ENCODE measurements at places on chromosomes 6 and 20.

DNA sequence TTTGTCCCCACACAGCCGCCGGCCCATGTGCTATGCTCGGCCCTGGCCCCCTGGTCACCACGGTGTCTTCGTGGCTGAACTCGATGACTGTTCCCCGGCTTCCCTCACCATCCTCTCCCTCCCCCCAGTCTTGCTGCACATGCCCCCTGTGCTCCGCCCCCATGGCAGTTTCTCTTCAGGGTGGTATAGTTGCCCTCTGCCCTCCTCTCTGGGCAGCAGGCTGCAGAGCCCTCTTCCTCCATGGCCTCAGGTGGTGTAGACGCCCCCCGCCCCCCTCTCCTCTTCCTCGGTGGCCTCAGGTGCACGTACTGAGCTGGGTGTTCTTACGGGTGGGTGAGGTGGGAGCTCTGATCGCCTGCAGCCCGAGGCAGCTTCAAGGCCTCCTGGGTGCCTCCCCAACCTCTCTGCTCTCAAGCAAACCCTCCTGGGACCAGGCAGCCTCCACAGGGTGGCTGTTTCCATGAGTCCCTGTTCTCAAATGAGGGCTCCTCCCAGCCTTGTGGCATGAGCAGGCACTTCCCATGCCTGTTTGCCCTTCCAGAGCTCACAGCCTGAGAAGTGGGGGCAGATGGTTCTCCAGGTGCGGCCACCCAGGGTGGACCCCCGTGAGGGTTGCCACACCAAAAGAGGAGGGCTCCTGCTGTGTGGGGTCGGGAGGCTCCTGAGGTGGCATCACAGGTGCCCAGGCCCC, 24.8 kb downstream of the COL20A1 start:
- H3K27ac ChIP-seq, result no peak overlapping the region
- H3K4me1 ChIP-seq, result no peaks in the 10 kb centered on the region
- H3K4me3 ChIP-seq, result no peak overlapping the region
- no peaks in the 10 kb centered on the region for H3K36me3 ChIP-seq

DNA sequence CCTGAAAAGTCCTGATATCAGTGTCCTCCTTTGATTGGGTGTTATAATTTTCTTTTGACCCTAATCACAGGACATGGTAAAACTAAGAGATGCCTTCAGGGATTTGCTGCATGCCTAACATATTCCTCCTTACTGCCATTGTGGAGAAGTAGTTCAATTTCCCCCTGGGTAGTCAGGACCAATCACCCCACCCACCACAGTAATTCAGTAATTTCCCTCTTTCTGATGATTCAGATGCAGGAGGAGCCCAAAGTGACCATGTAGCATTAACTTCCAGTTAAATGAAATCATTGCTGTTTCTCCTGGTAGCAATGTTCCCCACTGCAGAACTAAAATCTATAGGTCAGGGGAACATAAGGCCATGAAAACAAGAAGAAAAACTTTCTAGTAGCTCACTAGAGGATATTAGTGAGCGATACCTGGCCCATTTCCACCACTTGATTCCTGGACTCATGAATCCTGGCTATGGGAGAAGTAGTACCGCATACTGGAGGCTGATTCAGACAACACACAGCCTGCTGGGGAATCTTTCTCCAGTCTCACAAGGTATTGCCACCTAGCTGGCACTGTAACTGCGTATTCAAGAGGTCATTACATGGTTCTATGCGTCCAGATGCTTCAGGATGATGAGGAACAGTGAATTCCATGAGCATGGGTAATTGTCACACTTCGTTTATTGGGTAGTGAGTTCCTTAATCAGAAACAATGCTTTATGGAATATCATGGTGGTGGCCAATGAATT, 561.2 kb downstream of the HAO1 start:
- H3K4me1 ChIP-seq, result no peaks in the 10 kb centered on the region
- no peaks in the 10 kb centered on the region for H3K36me3 ChIP-seq
- H3K27ac ChIP-seq, result no peak overlapping the region
- no peaks in the 10 kb centered on the region for H3K27me3 ChIP-seq
- no peak for DNase-seq

DNA sequence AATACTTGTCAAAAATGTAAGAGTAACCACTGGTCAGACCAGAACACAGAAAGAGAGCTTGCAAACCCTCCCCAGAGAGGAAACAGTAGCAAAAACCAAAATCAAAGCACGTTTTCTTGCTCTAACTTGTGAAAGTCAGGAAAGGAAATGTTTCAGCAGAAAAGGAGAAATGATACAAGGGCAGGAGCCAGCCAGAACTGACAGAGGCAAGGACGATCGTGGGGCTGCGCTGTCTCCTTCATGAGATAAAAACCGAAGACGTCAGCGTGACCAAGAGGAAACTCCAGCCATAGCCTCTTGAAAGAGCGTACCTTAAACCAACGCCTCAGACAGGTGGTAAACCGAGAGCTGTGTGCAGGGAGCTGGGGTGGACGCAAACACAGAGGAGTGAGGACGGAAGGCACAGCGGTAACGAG, 27.5 kb downstream of the LAMA5 start:
- no peak overlapping the region for H3K4me3 ChIP-seq
- DNase-seq, result no peak
- no peak overlapping the region for H3K27ac ChIP-seq
- H3K4me1 ChIP-seq, result peaks cover 7% of the 10 kb centered on the region
- H3K27me3 ChIP-seq, result no peaks in the 10 kb centered on the region

- H3K27ac ChIP-seq, result no peak overlapping the region
- H3K4me3 ChIP-seq, result no peak overlapping the region
- peaks cover 4% of the 10 kb centered on the region for H3K4me1 ChIP-seq
- H3K27me3 ChIP-seq, result peaks cover 60% of the 10 kb centered on the region
Observed at GRCh38 chr6:33118525-33119123, 42.8 kb downstream of the HLA-DPB1 start.

- peak; percentile 55 for DNase-seq
- no peaks in the 10 kb centered on the region for H3K36me3 ChIP-seq
- peaks cover 4% of the 10 kb centered on the region for H3K4me1 ChIP-seq
- H3K27me3 ChIP-seq, result no peaks in the 10 kb centered on the region
Observed at GRCh38 chr6:26311012-26311384, 54.0 kb upstream of the BTN3A2 start.

- peaks cover 7% of the 10 kb centered on the region for H3K36me3 ChIP-seq
- H3K27ac ChIP-seq, result no peak overlapping the region
- no peak for DNase-seq
- H3K4me1 ChIP-seq, result peaks cover 3% of the 10 kb centered on the region
Observed at GRCh38 chr20:15928946-15929345, 644.3 kb downstream of the KIF16B start.

DNA sequence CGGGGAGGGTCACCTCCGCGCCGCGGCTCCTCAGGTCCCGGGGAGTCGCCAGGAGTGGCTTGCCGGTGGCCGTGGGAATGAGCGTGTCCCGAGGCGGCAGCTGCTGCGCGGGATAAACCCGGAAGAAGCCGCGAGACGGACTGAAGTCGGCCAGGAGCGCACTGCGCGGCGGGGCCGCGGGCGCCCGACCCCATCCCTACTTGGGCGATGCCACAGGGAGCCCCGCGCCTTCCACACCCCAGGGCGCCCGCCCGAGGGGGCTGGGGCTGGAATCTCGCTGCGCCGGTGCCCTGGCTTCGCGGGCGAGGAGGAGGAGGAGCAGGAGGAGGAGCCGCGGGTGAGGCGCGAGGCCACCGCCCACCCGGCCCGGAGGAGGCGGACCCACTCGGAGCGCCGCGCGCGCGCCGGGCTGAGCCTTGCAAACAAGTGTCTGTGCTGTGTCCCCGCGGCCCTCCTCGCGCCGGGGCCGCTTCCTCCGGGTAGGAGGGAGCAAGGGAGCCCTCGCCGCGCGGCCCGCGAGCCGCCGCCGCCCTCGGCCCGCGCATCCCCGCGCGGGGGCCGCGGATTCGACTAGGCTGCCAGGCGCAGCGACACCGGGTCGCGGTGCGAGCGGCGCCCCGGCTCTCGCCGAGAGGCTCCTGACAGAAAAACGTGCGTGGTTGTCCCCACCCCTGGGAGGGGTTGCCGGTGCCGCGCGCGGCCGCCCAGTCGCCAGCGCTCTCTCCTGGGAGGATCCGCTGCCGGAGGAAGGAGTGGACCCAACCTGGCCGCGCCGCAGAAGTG, at the start of gene ZDHHC14:
ZDHHC14 (plus strand) TSS at position 412 of the 783 bp plus-strand sequence.
- peak; percentile 85 for DNase-seq
- no peaks in the 10 kb centered on the region for H3K36me3 ChIP-seq
- no peaks in the 10 kb centered on the region for H3K27me3 ChIP-seq
- peaks cover 8% of the 10 kb centered on the region for H3K4me1 ChIP-seq

DNA sequence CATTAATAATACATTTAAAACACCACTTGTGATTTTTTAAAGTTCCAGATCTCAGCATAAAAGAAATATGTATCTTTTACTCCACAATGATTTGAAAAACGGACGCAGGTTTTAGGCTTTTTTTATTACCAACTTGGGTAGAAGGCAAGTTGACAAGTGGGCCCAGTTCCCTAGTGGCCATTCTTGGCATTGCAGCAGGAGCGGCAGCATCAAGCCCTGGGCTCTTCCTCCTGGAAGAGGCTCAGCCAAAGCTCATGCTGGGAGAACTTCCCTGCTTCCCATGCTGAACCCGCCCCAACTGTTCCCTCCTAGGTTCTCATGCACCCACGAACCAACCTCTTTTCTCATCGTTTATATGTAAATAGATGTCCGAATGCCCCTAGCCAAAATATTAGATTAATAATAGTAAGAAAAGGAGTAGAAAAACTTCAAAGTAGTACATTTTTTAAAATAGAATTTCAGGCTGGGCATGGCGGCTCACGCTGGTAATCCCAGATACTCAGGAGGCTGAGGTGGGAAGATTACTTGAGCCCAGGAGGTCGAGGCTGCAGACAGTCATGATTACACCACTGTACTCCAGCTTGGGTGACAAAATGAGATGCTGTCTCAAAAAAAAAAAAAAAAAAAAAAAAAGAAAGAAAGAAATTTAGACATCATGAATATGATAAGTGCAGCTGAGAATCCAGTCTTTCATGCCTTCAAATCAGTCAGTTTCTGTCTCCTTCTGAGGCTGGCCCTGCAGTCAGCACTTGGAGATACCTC, 18.2 kb upstream of the MYB start:
- no peak overlapping the region for H3K27ac ChIP-seq
- peak; percentile 24 for DNase-seq
- H3K4me1 ChIP-seq, result peaks cover 1% of the 10 kb centered on the region
- no peaks in the 10 kb centered on the region for H3K36me3 ChIP-seq

GRCh38 chr20:1938464-1939269, 43.5 kb downstream of the SIRPA start:
- H3K36me3 ChIP-seq, result peaks cover 28% of the 10 kb centered on the region
- no peak overlapping the region for H3K27ac ChIP-seq
- no peak for DNase-seq
- H3K4me1 ChIP-seq, result peaks cover 21% of the 10 kb centered on the region
- no peak overlapping the region for H3K4me3 ChIP-seq

DNA sequence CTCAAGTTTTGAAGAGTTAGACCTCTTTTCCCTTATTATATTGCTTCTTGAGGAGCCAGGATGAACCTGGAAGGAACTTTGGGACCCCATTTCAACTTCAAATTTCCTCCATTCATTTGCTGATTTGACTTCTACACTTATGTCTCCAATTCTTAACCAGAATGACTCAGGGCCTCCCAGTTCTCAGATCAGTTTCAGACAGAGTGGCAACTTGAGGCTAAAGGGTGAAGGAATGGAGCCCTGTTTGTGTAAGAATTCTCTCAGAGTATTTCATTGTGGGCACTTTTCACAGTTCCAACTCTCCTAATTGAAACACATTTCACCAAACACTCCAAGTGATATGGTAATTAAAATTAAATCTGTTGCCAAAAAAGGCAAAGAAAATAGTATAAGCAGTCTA, 109.0 kb upstream of the FLRT3 start:
- H3K27ac ChIP-seq, result no peak overlapping the region
- no peak for DNase-seq
- no peaks in the 10 kb centered on the region for H3K36me3 ChIP-seq
- no peaks in the 10 kb centered on the region for H3K27me3 ChIP-seq
- H3K4me3 ChIP-seq, result no peak overlapping the region
- H3K4me1 ChIP-seq, result no peaks in the 10 kb centered on the region

DNA sequence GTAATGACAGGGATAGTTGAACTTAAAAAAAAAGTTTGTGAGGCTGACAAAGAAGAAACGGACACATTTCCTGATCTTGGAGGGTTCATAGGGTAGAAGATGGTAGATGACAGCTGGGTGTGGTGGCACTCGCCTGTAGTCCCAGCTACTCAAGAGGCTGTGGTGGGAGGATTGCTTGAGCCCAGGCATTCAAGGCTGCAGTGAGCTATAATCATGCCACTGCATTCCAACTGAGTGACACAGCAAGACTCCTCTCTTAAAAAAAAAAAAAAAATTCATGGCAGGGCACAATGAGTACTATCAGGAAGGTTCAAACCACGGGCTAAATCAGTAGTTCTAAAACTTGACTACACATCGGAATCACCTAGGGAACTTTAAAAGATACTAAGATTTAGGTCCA, 2.0 kb upstream of the MICA start:
- H3K4me1 ChIP-seq, result peaks cover 14% of the 10 kb centered on the region
- peak overlapping the region; percentile 89 for H3K4me3 ChIP-seq
- no peaks in the 10 kb centered on the region for H3K36me3 ChIP-seq
- no peaks in the 10 kb centered on the region for H3K27me3 ChIP-seq
- peak overlapping the region; percentile 97 for H3K27ac ChIP-seq

DNA sequence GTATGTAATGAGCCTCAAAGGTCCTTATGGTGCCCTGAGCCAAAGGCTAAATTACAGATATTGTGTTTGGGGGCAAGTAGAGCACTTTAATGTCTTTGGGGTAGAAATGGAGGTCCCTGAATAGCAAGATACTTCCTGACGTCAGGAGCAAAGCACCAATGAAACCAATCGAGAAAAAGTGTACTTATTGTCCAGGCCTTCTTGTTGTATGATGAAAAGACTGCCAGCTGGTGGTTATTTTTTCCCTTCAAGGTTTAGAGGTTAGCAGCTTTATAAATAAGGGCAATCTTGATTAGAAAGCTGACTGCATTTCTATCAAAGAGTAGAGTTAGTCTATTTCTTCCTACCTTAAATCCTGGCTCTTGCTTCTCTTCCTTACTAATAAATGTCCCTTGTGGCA, 76.1 kb upstream of the HSF2 start:
- peak overlapping the region; percentile 73 for H3K4me3 ChIP-seq
- H3K4me1 ChIP-seq, result no peaks in the 10 kb centered on the region
- DNase-seq, result no peak
- no peak overlapping the region for H3K27ac ChIP-seq

Data from mesenchymal stem cell (in vitro differentiated cells and primary cell).